IPS-NIHi11 (cell line): ENCODE measurements at places on chromosomes 5 and 9.

- DNase-seq, result no peak
These were observed 51.2 kb downstream of the FCHO2 start for GRCh38 chr5:73007051-73007450.

- DNase-seq, result no peak
These were observed 32.8 kb downstream of the SECISBP2 start for GRCh38 chr9:89350988-89351557.

GRCh38 chr5:17012289-17012688, 76.2 kb upstream of the MYO10 start:
- DNase-seq, result no peak

GRCh38 chr9:136624184-136624951, 38.3 kb upstream of the EGFL7 start:
- no peak for DNase-seq

GRCh38 chr5:138159666-138160065, 18.8 kb downstream of the BRD8 start:
- DNase-seq, result no peak

GRCh38 chr5:175715627-175716522, 58.0 kb downstream of the HRH2 start:
- DNase-seq, result no peak

DNA sequence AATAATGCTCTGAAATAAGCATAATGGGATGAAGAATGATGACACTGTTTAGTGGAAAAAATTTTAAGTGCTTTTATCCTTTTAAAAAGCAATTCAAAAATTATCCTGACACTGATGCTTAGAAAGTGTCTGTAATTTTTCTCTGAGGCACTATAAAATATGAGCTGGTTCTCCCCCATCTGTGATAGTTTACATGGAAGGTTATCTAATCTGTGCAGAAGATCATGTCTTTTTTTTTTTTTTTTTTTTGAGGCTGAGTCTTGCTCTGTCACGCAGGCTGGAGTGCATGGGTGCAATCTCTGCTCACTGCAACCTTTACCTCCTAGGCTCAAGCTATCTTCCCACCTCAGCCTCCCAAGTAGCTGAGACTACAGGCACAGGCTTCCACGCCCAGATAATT, 15.2 kb upstream of the TAF11L2 start:
- DNase-seq, result no peak

DNA sequence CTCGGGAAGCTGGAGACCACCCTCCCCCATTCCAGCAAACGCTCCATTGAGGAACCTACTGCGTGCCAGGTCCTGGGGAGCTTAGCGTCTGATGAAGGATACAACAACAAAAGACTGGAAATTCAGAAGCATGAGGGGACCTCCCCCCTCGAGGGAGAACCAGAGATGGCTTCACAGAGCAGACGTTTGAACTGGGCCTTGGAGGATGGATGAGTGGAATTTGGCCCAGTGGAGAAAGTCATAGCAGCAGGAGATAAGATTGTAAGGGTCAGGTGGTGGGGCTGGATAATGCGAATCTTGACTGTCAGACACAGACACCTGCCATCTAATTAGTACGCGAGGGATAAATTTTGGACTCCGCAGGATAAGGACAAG, 1.2 kb upstream of the SLC25A51 start:
- no peak for DNase-seq

DNA sequence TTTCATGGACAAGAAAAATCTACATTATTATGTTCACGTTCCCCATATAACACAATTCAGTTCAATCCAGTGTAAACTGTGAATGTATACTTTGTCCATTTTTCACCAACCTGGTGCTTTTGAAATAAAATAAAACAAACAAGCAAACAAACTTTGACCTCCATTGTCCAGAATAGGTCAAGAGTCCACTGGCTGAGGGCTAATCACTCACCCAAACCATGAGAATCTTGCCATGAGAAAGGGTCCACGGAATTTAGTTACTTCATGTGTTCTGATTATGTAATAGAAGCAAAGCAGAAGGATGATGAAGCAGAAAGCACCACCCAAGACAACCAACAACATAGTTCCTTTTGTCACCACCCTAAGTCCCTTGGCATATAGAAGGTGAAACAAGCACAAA, 28.7 kb downstream of the DIAPH1 start:
- no peak for DNase-seq

- DNase-seq, result peak; percentile 52
These were observed 63.9 kb downstream of the PRRT1B start for GRCh38 chr9:131609099-131609830.

DNA sequence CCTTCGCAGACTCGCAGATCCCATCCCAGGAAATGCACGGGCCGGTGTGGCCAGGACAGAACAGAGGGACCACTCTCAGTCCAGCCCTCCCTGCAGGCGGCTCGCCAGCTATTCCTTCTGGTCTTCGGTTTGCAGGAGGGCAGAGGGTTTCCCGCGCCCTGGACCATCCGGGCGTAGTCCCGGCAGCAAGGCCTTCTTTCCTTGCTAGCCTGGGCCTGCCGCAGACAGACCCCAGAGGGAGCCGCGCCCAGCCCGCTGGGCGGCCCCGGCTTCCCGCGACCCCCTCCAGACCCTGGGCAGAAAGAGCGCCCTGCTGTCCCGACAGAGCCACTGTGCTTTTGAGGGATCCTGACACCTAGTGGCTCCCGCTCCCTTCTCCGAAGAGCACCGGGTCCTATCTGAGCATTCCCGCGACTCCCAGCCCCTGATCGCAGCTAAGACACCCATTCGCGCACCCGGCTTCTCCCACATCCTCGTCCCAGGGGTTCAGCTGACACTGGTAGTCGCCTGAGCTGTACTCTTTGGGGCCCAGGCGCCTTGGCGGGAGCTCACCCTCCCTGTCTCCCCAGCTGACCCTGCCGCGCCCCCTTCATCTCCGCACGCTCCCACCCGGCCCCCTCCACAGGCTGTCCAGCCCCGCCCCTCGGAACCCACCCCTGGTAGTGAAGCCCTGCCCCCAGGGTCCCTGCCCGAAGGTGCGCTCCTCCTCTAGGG, 1.1 kb downstream of the CFAP90 start:
- DNase-seq, result peak; percentile 56

DNA sequence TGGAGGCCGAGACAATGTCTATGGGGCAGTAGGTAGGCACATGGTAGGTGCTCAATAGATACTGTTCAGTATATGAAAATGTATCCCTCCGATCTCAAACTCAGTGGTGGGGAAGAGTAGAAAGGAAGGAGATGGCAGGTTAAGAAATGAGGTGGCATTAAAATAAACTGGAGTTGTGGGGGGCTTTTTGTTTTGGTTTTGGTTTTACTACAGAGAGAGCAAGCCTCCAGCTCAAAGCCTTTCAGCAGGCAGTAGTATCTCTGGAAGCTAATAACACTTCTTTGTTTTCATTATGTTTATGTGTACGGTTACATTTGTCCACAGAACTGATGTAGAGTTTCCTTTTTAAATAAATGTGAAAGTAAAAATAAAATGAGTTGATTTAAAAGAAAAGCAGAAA, 8.6 kb downstream of the MFAP3 start:
- DNase-seq, result no peak

GRCh38 chr9:97705354-97705950, 8.3 kb upstream of the XPA start:
- DNase-seq, result no peak

- DNase-seq, result no peak
These were observed 517.5 kb downstream of the EFNA5 start for GRCh38 chr5:107153283-107153682.

GRCh38 chr5:117892360-117892759, 1096.0 kb downstream of the DTWD2 start:
- DNase-seq, result no peak

GRCh38 chr5:126938466-126938865, 91.9 kb downstream of the MARCHF3 start:
- no peak for DNase-seq

DNA sequence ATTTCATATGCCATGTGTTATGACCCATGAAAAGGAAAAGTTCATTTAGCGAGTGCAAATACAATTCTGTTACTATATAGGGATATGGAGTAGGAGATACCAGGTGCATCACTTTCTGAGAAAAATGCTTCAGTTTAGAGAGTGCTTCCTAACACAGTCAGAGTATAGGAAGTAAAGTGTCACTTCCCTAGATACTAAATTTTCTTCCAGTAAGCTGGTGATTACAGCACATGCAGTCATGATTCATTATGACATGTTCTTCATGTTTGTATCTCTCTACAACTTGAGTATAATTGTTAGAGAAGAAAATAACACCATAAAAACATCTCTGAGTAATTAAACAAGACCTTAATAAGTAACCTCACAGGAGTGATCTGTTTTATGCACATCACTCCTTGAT, 837.0 kb downstream of the DNAH5 start:
- no peak for DNase-seq

DNA sequence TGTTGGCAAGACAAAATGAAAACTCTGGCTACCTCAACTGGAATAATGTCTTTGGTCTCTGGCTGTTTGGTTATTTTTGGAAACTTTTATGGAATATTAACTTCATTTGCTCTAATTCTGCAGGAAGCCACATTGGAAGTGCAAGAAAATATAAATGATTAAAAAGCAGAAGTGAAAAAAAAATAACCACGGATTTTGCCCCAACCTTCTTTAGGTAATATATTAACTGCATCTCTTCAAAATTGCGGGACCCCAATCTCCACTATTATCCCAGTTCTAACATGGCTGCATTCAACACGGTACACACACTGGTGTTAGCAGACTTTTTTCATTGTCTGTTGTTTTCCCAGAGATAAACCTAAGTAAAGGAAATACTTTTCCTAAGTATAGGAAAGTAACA, 23.0 kb downstream of the GLIS3 start:
- DNase-seq, result no peak

DNA sequence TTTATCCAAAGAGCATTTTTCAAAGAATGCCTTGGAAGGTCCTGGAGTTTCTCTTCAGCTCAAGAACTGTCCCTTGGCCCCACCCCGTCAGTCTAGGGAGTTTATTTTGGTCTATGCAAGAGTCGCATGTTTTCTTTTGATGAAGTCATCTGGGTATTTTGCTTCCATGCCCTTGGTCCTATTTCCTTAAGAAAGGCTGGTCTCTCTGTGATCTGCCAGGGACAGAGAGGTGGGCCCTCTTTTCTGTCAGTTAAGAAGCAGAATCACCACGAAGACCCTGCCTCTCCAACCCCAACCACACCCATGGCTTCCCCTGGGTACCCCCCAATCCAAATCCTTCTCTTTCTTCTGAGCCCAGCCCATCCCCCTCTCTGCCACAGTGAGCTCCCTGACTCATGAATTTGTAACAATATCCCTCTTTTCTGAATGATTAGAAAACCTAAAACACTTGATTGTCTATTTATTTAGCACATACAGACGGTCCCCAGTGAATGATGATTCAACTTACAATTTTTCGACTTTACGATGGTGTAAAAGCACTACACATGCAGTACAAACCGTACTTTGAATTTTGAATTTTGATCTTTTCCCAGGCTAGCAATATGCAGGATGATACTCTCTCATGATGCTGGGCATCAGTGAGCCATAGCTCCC, 163.5 kb upstream of the ADRA1B start:
- no peak for DNase-seq

DNA sequence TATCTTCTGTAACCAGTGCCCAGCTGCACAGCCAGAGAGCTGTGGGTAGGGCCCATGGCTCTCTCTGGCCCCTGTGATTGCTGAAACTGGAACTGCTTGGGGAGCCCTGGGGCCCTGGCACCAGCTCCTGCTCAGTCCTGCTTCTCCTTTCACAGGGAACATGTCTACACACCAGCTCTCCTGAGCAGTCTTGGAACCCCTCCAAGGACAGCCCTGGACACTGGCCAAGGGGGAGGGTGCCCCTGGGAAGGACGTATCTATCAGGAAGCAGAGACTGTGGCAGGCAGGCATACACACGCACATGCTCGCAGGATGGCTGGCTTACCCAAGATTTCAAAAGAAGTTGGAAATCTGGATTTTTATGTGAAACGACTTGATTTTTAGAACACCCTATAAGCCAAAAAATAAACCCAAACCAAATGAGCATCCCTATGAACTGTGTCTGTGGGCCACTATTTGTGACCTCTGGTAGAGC, 8.8 kb upstream of the TRAF1 start:
- DNase-seq, result peak; percentile 38

DNA sequence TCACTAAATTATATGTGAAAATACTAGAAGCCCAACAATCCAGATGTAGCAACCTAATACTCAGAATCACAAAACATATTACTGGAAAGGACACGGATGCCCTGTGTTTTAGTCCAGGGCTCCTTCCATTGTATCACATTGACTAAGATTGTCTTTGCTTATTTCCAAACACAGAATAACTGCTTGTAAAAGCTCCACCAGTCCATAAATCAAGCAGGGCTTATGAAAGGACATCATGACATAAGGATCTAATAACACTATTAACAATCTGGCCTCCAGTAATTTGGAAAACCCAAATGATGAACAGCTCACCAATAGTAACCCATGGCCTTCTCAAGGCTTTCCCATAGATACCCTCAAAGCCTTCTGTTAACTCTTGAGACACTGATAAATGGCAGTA, 39.8 kb downstream of the WDR41 start:
- no peak for DNase-seq

- DNase-seq, result no peak
These were observed 49.9 kb upstream of the JMY start for GRCh38 chr5:79186021-79186420.

DNA sequence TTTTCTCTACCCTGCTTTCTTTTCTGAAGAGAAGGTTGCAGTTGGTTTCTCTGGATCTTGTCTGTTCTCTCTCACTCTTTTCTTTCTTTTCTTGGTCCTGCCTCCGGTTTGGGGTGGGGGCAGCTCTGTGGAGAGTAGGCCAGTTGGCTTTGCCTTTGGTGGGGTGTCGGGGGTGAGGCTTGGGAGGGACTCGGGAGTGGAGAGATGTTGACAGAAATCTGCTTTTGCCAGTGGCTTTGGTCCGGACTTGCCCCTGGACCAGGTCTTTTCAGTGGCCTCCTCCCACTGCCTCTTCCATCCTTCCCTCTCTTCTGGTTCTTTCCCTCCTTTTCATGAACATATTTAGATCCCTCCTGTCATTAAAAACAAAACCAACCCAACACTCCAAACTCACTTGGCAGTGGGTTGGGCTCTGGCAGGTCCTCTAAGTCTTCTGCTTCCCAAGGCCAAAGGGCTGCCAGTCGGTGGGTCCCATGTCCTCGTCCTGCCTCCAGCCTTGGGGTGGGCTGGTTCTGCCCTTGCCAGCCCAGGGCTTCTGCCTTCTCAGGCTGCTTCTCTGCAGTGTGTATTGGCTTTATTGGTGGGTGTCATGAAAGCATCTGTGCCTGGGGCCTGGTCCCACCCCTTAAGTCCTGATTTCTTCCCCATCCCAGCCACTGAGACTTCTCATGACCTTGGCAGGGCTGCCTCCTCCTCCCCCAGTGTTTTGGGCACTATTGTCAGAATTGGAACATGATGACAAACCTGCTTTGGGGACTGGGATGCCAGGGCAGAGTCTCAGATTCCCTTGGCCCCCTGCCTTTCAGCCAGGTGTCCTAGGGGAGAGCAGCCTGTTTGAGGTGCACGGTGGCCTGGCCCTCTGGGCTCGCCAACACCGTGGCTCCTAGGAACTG, 16.9 kb downstream of the ANKRD33B start:
- DNase-seq, result no peak

- no peak for DNase-seq
These were observed 142.5 kb upstream of the LPAR1 start for GRCh38 chr9:111180811-111181210.

- no peak for DNase-seq
These were observed 136.5 kb upstream of the PITX1 start for GRCh38 chr5:135170500-135170899.
